ENCODE measurements at places on chromosomes 4 and X. TPM values are rescaled to one million over a fixed set of nuclear protein-coding genes. Genes with fewer than 3 reads are reported as not detected.

The MECP2 gene
- total RNA-seq: 20.6 TPM

- DNase-seq: peak; percentile 9
Measured at GRCh38 chrX:29858714-29859113, 356.6 kb upstream of the MAGEB2 start.

The L1CAM gene
- total RNA-seq: 47.6 TPM

DNA sequence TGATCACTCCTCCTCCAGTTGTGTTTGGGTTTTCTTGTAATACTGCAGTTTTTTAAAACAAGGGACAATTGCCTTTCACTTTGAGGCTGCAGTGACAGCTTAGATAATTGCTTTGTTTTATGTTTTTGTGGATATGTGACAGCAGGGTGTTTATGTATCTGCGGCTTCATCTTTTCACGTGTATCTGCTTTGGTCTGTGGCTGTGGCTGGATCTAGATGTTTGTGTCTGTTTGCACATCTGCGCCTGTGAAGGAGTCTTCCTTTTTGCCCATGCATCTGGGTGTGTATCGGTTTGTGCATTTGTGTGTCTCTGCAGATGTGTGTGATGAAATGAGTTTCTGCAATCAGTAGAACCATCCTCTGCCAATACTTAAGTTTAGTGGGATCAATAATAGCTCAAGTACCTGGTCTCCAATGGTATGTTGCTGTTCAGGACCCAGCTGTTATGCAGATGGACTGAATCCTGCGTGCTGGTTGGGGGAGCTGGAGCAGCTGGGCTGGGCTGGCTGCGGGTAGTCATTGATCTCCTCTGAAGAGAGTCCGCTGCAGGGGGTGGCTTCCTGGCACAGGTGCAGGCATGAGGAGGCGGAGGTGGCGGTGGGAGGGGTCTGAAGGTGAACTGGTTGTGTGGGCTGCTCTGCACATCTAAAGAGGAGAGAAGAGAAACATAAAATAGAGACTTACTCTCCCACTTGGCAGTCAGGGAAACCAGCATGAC is 390.3 kb downstream of the SH2D1A start:
- no peak for DNase-seq

DNA sequence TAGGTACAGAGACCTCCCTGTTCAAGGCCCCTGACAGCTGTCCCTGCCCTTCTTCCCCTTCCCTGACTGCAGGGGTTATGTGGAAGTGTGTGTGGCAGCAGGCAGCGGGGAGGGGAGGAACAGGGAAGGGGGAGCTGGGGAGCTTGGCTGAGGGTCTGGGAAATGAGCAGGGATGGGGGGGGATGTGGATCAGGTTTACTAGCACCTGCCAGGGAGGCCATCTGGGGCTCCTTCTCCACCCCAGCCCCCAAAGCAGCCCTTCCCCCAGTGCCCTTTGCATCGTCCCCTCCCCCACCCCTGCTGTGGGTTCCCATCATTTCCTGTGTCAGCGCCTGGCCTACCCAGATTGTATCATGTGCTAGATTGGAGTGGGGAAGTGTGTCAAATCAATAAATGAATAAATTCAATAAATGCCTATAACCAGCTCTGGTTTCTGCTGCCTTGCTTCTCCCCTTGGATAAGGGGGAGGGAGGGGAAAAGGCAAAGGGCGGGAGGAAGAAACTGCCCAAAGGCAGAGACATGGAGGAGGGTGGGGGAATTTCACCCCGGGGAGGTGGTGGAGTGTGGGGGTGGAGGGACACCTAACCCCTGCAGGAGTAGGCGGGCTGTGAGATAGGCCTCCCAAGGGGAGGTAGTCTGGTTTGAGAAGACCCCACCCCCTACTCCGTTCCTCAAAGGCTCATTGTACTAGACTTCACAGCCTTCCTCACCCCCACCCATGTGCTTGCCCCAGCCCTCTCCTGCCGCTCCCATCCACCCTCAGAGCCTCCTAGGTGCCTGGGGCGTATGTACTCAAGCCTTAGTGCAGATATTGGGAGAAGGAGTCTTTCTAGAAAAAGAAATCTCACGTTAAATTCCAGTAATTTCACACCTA is 3.2 kb downstream of the CXorf65 start:
- DNase-seq: no peak

DNA sequence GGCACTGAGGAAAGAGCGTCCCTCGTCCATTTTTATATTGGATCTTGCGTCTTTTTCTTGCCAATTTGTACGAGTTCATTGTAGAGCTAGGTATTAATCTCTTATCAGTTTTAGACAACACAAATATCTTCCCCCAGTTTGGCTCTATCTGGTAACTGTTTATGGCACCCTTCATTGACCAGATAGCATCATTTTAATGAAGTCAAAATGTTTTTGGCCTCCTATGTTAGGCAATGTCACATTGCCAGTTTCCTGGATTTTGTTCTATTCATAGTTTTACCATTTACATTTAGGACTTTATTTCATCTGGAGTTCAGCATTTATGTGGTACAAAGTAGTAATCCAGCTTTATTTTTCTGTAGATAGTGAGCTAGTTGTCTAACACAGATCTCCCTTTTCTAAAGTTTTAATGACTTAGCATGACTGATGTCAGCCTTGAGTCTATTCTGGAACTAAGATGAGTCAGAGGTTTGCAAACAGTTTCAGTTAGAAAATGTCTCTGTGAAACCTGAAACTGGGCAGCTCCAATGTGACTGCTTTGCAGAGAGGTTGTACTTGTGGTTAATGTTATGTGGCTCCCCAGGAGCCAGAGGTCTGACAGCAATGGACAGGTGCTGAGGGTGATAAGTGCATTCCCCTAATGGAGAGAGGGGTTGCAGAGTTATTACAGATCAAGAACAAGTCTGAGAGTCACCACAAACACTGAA is 5.3 kb upstream of the STBD1 start:
- DNase-seq: peak; percentile 87

The NAT8L gene
- total RNA-seq: not detected

DNA sequence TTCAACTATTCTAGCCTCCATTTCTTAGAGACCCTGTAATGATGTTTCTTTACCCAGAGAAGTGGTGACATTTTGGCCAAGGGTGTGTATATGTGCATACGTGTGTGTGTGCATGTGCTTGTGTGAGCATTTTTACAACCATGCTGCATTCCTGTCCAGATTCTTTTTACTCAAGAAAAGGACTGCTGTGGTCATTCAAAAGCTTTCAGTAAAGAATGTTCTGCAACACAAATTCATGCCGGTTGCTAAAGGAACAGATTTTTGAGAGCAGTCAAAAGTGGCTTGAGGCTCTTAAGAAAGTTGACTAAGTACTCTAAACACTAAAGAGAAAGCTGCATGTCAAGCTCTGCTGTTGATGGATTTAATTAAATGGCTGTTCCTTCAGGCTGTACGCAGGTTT is 65.0 kb upstream of the FMR1 start:
- no peak for DNase-seq

The VCX3A gene
- not detected for total RNA-seq

GRCh38 chr4:107994894-107995293 is 5.2 kb downstream of the HADH start:
- no peak for DNase-seq

GRCh38 chrX:146154191-146154590 is 336.6 kb downstream of the SLITRK2 start:
- DNase-seq: no peak

- DNase-seq: no peak
Measured at GRCh38 chr4:10750714-10751113, 66.1 kb upstream of the CLNK start.

The PCDH10 gene
- not detected for total RNA-seq

- no peak for DNase-seq
Measured at GRCh38 chrX:110103344-110103743, 100.4 kb downstream of the TMEM164 start.

GRCh38 chr4:116223040-116223732 is 862.2 kb downstream of the TRAM1L1 start:
- DNase-seq: no peak

DNA sequence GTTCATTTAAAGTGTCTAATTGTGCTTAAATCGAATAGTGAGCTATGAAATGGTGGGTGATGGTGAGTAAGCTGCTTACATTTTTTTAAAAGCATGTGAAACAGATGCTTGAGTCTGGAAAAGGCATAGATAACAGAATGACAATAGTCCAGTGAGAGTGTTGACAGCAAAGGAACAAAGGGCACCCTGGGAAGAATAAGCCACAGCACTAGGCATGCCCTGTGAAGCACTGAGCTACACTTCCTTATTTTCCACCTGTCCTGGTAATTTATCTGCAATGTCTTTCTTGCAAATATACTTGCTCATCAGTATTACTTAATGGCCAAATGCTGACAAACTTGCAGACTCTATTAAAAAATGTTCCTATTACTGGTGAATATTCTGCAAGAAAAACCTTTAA is 168.7 kb downstream of the PRDM5 start:
- no peak for DNase-seq

DNA sequence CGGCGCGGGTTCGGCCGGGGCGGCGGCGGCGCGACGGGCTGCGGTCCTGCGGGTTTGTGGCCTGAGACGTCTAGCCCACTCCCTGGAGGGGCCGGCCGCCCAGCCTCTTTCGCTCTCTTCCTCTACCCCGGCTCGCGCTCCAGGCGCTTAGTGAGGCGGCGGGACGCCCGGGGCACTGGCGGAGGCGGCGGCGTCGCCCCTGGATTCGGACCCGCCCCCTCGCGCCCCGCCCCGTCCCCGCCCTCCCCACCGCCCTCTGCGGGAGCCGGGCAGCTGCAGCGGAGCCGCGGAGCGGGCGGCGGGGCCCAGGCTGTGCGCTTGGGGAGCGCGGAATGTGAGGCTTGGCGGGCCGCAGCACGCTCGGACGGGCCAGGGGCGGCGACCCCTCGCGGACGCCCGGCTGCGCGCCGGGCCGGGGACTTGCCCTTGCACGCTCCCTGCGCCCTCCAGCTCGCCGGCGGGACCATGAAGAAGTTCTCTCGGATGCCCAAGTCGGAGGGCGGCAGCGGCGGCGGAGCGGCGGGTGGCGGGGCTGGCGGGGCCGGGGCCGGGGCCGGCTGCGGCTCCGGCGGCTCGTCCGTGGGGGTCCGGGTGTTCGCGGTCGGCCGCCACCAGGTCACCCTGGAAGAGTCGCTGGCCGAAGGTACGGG is at the start of gene BMP2K:
BMP2K (plus strand) TSS at position 272 of the 650 bp plus-strand sequence; CDS start at position 466, 194 bp downstream.
- DNase-seq: no peak
